ENCODE measurements at places on chromosomes 12 and 14.

GRCh38 chr12:123559468-123559867, 24.9 kb upstream of the TMED2 start:
- no peak for DNase-seq

- no peak for DNase-seq
Observed at GRCh38 chr12:632102-632696, 31.0 kb downstream of the NINJ2 start.

DNA sequence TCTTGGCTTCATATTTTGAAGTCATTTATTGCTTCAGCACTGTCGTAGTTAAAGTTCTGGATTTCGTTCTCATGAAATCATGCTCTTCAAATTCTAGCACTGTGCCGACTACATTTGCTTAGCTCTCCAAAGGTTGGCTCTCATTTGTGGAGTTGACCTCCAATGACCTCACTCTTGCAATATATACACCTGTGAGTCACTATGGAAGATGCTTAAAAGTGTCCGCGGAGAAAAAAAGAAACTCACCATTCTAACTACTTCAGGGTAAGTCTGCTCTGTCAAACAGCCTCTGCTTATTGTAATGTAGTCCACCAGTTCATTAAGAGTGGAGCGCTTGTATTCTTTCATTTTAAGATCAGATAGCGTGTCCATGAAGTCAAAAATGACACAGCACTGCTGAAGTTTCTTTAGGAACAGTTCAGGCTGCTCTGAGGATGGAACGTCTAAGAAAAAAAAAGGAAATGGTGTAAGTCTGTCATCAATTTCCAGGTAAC, 89.7 kb downstream of the PPP2R5E start:
- DNase-seq = no peak

- DNase-seq = no peak
Observed at GRCh38 chr12:67452119-67452805, 183.1 kb downstream of the CAND1 start.

DNA sequence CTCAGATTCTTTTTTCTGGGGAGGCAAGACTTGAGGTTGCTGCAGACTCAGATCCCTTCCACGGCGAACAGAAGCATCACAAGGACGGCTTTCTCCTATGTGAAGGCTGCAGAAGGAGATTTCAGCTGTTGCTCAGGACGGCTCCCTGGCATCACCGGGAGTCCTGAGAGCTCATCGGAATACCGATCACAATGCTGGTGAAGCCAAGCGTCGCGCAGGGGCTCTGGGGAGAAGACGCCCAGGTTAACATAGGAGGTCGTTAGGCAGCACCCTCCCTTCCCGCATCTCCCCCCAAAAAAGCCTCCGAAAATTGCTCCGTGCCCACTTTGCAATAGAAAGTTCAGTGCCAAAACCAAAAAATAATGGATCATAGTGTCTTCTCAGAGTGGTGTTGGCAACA, 127.2 kb upstream of the TMEM132D start:
- DNase-seq = no peak

- no peak for DNase-seq
Observed at GRCh38 chr12:33634544-33634943, 194.9 kb upstream of the SYT10 start.

- DNase-seq = no peak
Observed at GRCh38 chr12:26379777-26380467, 184.5 kb downstream of the SSPN start.

GRCh38 chr14:60622210-60622916, 26.9 kb downstream of the SIX1 start:
- DNase-seq = no peak

DNA sequence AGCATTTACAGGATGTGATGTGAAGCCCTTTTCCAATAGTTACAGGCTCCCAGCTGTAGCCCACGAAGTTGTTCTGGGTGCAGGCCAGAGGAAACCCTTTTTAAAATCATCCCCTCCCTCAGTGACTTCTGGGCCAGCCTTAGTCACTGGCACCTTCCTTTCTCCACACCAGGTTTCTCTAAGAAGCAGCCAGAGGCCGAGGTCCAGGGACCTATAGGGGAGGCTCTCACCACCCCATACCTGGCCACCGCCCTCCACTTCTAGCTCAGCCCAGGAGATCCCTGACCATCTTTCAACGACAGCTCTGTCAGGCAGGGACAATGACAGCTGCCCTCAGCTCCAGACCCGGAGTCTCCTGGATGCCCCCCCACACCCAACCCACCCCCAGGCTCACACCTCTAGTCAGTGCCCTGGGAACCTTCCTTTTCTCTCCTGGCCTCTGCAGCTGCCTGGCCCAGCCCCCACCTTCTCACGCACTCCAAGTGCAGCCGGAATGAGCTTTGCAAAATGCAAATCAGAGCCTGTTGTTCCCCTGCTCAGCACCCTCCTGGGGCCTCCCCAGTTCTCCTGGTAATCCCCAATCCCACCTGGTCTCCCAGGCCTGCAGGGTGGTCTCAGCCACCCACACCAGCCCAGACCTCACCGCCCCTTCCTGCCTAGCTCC, 46.7 kb downstream of the TESC start:
- no peak for DNase-seq

DNA sequence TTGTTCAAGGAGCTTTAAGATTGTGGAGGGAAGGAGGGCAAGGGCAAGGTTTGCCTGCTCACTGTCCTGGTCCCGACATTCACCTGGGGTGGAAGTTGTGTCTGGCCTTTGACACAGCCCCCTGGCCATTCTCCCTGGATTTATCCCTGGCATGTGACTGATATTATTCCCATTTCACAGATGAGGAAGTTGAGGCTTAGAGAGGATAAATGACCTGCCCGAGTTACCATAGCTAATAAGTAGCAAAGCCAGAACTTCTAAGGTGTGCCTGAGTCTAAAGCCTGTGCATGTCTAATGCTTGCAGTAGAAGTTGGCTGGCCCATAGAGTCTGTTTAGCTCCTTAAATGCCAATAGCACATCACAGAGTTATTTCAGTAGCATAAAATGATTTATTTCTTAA, 720 bp upstream of the FGF6 start:
- DNase-seq = no peak

- DNase-seq = no peak
Observed at GRCh38 chr12:30043151-30043847, 259.6 kb upstream of the TMTC1 start.

DNA sequence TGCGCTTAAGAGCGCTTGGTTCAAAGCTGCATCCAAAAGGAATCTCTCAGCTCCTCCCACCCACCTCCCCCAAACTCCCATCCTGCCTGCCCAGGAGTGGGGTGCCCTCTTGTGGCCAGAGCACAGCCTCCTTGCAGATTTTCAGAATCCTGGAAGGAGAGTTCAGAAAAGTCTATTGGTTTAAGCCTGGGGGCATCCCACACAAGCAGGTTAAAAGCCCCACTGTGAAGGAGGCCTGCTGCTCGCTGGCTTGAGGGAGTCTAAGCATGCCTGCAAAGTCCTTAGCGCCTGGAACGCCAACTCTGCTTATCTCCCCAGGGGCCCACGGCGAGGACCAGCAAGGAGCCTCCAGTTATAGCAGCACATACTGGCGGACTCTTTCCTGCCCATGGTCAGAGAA, 297.1 kb downstream of the KSR2 start:
- no peak for DNase-seq

GRCh38 chr12:41521872-41522379, 333.8 kb downstream of the PDZRN4 start:
- DNase-seq = no peak

DNA sequence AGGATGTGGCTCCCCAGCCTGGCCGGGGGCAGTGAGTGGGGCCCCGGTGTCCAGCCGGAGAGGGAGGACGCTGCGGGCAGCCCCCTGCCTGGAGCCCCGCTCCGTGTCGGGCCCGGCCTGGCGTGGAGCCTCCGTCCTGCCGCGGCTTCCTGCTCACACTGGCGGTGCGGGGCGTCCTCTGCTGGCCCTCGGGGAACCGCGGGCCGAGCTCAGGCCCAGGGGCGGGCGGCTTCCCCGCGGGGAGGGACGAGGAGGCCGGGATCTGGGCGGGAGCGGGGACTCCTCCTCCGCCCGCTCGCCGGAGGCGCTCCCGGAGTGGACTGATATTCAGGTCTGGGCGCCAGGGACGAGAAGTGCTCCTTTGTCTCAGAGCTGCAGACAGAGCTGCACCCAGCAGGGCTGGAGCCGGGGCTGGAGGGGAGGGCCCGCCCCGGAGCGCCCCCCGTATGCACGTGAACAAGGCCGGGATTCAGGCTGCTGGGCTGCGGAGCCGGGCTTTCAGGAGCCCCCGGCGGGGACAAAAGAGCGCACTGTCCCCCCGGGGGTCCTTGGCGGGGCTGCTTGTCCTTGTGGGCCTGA, 2.2 kb downstream of the MMP17 start:
- peak; percentile 83 for DNase-seq

DNA sequence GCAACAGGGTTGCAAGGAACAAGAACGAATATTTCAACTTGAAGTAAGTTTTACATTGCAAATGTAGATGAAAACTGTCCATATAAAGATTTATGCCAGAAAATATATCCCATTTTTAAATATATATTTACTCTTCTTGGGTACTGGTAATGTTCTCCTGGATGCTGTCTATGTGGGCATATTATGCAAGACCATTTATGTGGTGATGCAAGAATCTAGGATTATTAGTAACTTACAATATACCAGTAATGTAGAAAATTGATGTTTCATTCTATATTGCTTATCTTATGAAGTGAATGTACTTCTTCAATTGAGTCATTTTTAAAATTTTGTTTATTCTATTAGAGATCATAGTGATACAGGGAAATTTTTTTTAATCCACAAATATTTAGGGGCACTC, 25.1 kb downstream of the FGFR1OP2 start:
- DNase-seq = no peak

GRCh38 chr14:102277874-102278630, 26.9 kb downstream of the MOK start:
- no peak for DNase-seq

GRCh38 chr14:20988717-20989470, 886 bp upstream of the METTL17 start:
- no peak for DNase-seq

DNA sequence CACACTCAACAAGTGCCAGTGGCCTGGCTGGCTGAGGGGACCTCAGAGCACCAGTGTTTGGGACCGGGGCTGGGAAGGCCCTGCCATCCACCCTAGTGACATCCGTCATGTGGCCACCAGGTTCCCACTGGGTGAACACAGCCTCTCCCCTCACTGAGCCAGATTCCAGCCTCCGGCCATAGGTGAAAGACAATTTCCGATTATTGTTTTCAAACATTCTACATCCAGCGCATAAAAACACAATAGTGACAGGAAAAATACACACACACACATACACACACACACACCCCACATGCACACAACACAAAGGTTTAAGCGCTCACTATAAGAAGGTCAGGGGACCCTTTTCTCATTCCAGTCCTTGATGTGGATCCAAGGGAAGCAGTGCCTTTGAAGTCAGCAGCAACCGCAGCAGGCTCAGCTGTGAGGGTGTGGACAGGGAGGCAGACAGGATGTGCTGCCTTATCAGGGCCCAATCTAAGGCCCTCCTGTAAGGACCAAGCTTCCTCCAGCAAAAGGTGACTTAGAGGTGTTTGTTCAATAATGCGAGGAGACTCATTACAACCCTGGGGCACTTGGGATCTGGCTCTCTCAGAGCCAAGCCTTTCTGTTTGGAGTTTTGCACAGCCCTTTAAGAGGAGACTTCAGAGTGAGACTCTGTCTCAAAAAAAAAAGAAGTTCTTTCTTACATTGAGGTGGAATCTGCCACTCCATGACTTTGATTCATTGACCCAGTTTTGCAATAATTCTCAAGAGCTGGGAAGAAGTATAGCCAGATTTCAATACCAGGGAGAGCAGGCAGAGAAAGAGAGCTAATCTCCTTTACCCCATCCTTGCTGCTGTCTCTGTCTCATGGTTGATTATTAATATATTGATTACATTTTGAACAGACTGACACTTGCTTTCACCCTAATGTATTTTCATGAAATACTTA, 227.8 kb downstream of the ZFP36L1 start:
- DNase-seq = no peak

- DNase-seq = no peak
Observed at GRCh38 chr14:60931218-60931617, 49.7 kb downstream of the TRMT5 start.

GRCh38 chr12:29149691-29150281, 708 bp downstream of the FAR2 start:
- no peak for DNase-seq

- no peak for DNase-seq
Observed at GRCh38 chr14:31945074-31945613, 132.0 kb upstream of the ARHGAP5 start.

GRCh38 chr14:70988452-70988851, 81.2 kb downstream of the PCNX1 start:
- no peak for DNase-seq

DNA sequence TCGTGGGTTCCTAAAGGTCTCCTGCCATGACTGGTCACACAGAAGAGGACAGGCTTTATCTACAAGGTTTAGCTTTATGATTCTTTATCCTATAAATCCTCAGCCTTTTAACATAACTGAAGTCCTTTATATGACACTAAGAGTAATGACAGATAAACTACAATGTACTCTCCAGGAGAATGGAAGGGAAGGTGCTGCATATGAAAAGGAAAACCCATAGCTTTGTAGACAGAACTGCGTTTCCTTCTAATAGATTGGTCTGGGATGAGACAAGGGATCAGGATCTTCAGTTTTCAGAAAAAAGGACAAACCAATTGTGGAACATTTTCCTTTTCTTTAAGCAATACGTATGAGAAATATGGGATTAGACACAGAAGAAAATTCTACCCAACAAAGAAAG, 201.1 kb upstream of the NPAS3 start:
- DNase-seq = no peak

- DNase-seq = no peak
Observed at GRCh38 chr12:117036547-117036946, 62.7 kb downstream of the TESC start.

DNA sequence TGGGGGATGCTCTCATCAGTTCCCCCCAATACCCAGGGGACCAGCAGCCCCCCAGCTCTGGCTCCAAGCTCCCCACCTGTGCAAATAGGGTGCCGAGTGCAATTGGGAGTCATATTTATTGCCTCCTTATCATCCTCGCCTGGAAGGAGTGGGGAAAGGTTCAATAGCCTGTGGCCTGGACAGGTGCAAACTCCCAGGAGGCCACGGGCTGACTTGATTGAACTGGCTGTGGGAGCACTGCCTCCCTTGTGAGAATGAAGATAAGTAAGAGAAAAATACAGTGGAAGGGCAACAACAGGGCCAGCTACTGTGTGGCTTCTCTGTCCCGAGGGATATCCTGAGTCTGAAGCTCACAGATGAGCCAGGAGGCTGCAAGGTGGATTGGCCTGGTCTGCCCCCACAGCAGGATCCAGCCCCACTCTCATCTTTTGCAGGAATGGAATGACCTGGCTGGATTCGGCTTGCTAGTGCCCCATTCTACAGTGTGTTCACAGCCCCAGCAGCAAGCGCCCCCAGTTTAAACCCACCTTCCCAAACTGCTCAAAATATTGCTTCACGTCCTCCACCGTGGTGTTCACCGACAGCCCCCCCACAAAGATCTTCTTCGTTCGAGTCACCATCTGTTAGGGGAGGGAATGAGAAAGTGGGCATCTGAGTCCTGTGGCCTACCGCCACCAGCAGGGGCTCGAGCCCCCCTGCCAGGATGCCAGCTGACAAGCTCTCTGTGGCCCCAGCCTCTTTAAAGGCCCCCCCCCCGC, 6.3 kb downstream of the MSI1 start:
- no peak for DNase-seq

GRCh38 chr14:34498684-34499412, 36.8 kb upstream of the SPTSSA start:
- DNase-seq = no peak

- peak; percentile 39 for DNase-seq
Observed at GRCh38 chr12:30694412-30695198, 1.1 kb downstream of the IPO8 start.

Measured in posterior cingulate gyrus (tissue), 11 donors.